ENCODE measurements at places on chromosomes 5 and 9. TPM values are rescaled to one million over a fixed set of nuclear protein-coding genes. Genes with fewer than 3 reads are reported as not detected.

CDKN2A gene
- total RNA-seq: 19.5 TPM

SARDH gene
- total RNA-seq: not detected

ENTR1 gene
- 77.6 TPM for total RNA-seq

UBE2B gene
- total RNA-seq: 27.3 TPM

TRIM36 gene
- total RNA-seq: 0.71 TPM

IL33 gene
- total RNA-seq: 16.6 TPM

PLAC8L1 gene
- total RNA-seq: not detected

AJM1 gene
- total RNA-seq: 2.1 TPM

IL5 gene
- total RNA-seq: not detected

C7 gene
- total RNA-seq: not detected

SLC6A3 gene
- total RNA-seq: not detected

CTXN3 gene
- not detected for total RNA-seq

CAMLG gene
- total RNA-seq: 32.8 TPM

VLDLR gene
- total RNA-seq: 31.4 TPM

ALG2 gene
- 61.4 TPM for total RNA-seq

HTR4 gene
- not detected for total RNA-seq

IFNA13 gene
- not detected for total RNA-seq

IFNB1 gene
- under 0.01 TPM for total RNA-seq

SLC6A19 gene
- total RNA-seq: not detected

FAM78A gene
- total RNA-seq: 0.34 TPM

SOWAHA gene
- total RNA-seq: not detected

LNPEP gene
- 55.7 TPM for total RNA-seq

TRIP13 gene
- total RNA-seq: 1.0 TPM

NIPSNAP3A gene
- total RNA-seq: 24.9 TPM

FOXD1 gene
- 13.0 TPM for total RNA-seq

SOHLH1 gene
- not detected for total RNA-seq

ZNF484 gene
- 8.9 TPM for total RNA-seq

DNAH5 gene
- 0.50 TPM for total RNA-seq

TESK1 gene
- 16.8 TPM for total RNA-seq

IL7R gene
- 0.50 TPM for total RNA-seq

DND1 gene
- total RNA-seq: 0.36 TPM

MARVELD2 gene
- total RNA-seq: 42.0 TPM

ASPN gene
- total RNA-seq: not detected

BRD3 gene
- total RNA-seq: 22.7 TPM

NMUR2 gene
- not detected for total RNA-seq

RAB14 gene
- total RNA-seq: 58.4 TPM

Measured in nasal cavity respiratory epithelium epithelial cell of viscerocranial mucosa (primary cell).